ENCODE measurements at places on chromosomes 5 and 9.

GRCh38 chr5:53071738-53072137 lies 37.8 kb downstream of the MOCS2 start:
- no peak for DNase-seq

GRCh38 chr5:107487056-107487542 lies 183.6 kb downstream of the EFNA5 start:
- no peak for DNase-seq

DNA sequence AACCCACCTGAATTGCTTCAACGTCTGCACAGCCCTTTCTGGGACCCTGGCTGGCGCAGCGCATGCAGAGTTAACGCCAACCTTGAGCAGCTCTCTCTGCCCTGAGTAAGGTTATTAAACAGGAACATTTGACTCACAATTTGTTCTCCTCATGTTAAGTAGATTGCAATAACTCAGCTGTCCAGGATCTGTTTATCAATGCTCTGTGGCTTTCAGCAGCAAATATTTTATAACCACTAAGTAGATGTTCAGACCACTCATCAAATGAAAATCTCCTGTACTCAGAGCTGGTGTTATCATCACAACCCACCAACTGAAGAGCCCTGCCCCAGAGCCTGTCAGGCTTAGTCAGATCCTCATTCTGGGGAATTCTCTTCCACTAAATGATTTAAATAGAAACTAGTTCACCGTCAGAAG lies 403.0 kb downstream of the ZNF608 start:
- no peak for DNase-seq

GRCh38 chr5:167623354-167623753 lies 668.1 kb upstream of the WWC1 start:
- DNase-seq, result no peak

GRCh38 chr9:117444501-117444900 lies 29.6 kb upstream of the ASTN2 start:
- DNase-seq, result no peak

- DNase-seq, result no peak
These were observed 79.9 kb upstream of the FBXL17 start for GRCh38 chr5:108461628-108462367.

DNA sequence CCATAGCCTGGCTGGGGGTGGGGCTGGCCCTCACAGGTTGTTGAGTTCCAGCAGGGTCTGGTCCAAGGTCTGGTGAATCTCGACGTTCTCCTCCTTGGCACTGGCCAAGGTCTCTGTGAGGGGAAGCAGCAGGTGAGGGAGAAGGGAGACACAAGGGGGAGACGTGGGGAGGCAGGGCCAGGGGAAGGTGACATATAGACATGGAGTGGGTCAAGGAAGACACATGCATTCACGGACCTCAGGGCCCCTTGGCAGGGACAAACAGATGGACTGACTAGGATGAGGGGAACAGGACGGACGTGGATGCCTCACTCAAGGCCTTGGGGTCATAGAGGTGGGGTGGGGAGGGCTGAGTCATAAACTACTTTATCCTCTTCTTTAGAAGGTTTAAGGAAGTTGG lies 7.7 kb downstream of the TPM2 start:
- DNase-seq, result no peak

DNA sequence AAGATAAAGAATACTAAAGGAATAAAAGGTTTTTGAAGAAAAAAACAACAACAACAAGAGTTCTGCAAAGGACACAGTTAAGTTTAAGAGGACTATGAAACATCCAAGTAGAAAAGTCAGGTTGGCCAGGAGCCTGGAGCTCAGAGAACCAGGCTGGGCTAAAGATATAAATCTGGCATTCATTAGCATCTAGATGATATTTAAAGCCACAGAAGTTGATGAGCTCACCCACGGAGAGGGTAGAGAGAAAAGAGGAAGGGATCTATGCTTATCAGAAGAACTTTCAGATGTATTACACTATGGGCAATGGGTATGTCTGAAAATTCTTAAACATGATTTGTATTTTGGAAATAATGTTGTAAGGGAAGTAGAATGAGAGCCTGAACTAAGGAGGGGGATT lies 9.9 kb downstream of the MIER3 start:
- DNase-seq, result no peak

GRCh38 chr5:17374973-17375742 lies 122.9 kb upstream of the TAF11L2 start:
- no peak for DNase-seq

GRCh38 chr9:129968690-129969485 lies 74.1 kb downstream of the FNBP1 start:
- no peak for DNase-seq

DNA sequence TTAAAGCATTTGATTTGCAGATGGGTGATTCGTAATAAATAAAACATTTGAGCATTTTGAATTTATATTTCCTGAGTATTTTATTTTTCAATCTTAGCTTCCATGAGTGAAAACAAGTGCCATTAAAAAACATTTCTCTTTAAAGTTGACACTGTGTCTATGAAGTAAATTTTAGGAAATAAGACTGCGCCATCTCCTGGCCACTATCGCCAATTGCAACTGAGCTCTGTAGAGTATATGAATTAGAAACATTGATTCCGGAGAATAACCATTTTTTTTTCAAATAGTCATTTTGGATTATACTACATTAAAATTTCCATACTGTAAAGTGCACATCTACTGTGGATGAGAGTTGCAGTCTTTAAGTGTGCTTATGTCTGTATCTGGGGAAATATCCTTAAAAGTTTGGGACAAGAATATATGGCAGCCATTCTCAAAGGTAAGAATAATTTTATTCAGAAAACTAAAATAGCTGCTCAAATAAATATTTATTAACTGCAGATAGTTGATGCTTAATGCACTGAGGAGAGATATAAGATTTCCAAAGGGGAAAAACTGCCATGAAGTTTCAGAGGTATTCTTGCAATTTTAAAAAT lies 5.9 kb downstream of the DMRTA1 start:
- DNase-seq, result no peak

- peak; percentile 31 for DNase-seq
These were observed 4.8 kb upstream of the ST6GALNAC4 start for GRCh38 chr9:127921557-127922120.

DNA sequence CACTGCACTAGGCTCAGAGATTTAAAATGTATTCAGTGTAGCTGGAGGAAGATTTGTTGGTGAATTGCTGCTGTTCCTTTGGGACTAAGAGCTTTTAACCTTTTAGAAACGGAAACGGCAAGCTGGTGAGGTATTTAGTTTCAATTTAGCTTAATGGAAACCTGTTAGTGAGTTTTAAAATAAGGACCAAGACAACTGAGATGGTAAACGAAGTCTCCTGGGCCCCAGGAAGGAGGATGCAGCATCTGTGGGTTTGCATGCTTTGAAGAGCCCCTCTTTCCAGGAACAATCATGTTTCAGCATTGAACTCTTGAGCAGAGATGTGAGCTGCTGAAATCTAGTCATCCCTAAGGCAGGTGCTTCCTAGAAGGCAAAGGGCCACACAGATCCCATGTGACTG lies 16.5 kb downstream of the DNAI1 start:
- DNase-seq, result peak; percentile 63

- no peak for DNase-seq
These were observed 36.4 kb downstream of the UNC13B start for GRCh38 chr9:35198191-35198590.
